ENCODE measurements at places on chromosomes 12 and 14.

- DNase-seq, result no peak
Observed at GRCh38 chr12:89239534-89239933, 112.8 kb downstream of the DUSP6 start.

GRCh38 chr14:59093902-59094301 is 94.6 kb upstream of the DAAM1 start:
- no peak for DNase-seq

DNA sequence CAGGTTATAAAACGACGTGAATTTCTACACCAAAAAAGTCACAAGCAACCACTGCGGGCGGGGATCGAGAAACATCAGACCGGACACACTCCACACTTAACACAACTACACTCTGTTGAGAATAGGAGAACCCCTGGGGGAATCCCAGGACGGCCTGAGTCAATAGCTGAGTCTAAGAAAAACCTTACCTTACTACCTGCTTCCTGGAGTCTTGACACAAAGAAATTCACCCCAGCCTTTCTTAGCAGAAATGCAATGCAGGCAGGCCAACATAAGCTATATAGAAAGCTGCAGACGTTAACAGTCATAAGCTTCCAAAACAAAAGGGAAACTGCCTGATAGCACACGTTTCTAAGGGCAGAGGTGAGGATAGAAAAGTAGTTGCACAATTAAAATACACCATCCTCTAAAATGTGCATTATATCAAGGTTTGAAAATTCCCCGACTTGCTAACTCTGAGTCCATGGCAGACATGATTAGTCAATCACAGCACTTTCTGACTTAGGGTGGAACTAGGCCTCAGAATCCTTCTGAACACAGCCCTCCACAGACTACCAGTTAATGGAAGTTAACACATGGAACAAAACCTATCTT is 68.0 kb downstream of the CCDC88C start:
- DNase-seq, result no peak

DNA sequence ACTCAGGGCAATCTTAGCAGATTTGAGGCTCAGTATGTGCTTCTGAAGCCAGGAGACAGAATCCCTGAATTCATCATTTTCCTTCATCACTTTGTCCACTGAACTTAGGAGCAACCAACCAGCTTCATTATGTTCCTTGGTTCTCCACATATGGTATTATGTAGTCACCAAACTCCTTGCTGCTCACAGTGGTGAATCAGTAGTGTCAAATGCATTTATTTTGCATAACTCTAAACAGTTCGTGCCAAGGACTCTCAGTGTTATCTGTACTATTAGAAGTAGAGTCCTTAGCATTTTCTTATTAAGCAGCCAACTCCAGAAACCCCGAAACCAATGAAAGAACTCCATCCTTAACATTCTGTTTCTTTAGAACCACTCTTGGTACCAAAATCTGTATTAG is 466.9 kb upstream of the RGS6 start:
- no peak for DNase-seq

DNA sequence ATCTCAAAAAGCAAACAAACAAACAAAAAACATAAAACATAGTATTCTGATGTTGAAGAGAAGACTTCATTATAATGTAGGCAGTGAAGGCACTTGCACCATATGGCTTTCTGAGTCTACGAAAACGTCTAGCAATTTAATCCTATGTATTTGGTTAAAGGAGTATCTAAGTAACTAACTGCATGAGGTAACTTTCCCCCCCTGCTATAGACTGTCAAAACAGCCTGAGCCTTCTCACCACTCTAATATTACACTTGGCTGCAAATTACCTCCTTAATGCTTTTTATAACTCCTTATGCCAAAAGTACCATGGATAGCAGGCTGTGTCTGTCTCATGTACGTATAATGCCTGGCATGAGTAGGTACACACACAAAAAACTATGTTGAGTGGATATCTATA is 607.6 kb upstream of the FLRT2 start:
- DNase-seq, result no peak

- DNase-seq, result no peak
Observed at GRCh38 chr12:47303207-47303606, 223.4 kb upstream of the AMIGO2 start.

- DNase-seq, result no peak
Observed at GRCh38 chr14:104398656-104399055, 180.9 kb upstream of the C14orf180 start.

- DNase-seq, result no peak
Observed at GRCh38 chr14:34722723-34723545, 8.5 kb upstream of the CFL2 start.
